IMR-90 (cell line): ENCODE measurements at places on chromosomes 2 and 18. TPM values are rescaled to one million over a fixed set of nuclear protein-coding genes. Genes with fewer than 3 reads are reported as not detected.
A peak's percentile ranks its signal among the peaks of the same experiment; 100 is the strongest.

Gene PRADC1
- 13.1 and 14.4 TPM in 2 replicates for total RNA-seq

Gene TSGA10
- 0.54 and 1.1 TPM in 2 replicates for total RNA-seq

Gene GNAL
- 0.28 and 0.36 TPM in 2 replicates for total RNA-seq

Gene GRP
- total RNA-seq: not detected in 2 replicates

Gene ZAP70
- under 0.01 TPM in 1 of 2 replicates, not detected in the other for total RNA-seq

Gene IFIH1
- 1.4 and 2.2 TPM in 2 replicates for total RNA-seq

- no peak for DNase-seq
These were observed 20.4 kb downstream of the DSG4 start for GRCh38 chr18:31396796-31397612.

DNA sequence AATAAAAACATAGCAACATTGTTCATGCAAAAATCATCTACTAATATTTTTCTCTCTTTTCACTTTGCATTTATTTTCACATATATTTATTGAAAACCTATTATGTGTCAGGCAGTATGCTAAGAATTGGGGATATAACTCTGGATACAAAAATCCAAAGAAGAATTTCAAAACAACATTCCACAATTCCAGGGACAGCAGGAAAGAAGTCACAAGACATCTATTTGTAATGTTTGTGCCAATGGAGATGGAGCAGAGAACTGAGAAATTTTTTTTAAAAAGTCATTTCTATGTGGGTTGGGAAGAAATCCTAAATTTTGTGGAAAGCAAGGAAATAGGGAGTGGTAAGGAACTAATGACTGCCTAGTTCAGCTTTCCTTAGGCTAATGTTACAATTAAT, 128.6 kb upstream of the TLK1 start:
- DNase-seq: no peak

DNA sequence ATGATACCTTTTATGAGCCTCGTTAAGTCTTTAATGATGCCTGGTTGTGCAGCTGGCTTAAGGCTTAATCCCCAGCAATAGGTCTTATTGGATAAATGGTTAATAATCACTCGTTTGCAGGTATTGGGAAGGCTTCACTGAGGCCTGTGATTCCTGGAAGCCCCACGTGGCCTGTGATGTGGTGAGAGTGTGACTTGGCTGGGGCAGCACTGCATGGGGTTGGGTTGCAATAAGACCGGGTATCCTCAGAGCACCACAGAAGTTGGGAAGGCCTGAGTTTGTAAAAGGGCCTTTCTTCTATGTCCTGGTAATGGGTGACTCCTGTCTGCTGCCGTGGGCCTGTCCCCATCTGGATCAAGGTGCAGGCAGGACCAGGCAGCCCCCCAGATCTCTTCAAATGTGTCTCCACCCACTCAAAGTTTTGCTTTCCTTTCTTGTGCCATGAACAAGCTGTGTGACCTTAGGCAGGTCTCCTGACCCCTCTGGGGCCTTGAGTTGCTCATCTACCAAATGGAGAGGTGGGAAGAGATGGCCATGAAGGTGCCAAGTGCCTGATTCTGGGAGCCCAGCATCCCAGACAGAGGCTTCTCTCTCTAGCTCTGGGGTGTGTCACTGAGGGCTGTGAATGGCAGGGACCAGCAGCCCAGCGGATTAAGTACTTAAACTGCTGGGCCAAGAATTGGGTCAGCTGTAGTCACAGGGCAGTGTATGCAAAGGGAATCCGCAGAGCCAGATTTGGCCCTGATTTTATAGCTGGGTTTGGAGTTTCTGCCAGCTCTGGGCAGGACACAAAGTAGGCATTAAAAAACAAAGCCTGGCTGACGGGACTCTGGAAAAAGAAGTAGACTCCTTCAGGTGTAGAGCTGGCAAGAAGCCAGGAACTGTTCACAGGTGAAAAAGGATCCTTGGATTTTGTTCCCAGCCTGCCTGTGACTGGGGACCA, 24.4 kb downstream of the LBH start:
- DNase-seq: no peak

- DNase-seq: no peak
These were observed 12.4 kb upstream of the ZFP36L2 start for GRCh38 chr2:43238813-43239212.

DNA sequence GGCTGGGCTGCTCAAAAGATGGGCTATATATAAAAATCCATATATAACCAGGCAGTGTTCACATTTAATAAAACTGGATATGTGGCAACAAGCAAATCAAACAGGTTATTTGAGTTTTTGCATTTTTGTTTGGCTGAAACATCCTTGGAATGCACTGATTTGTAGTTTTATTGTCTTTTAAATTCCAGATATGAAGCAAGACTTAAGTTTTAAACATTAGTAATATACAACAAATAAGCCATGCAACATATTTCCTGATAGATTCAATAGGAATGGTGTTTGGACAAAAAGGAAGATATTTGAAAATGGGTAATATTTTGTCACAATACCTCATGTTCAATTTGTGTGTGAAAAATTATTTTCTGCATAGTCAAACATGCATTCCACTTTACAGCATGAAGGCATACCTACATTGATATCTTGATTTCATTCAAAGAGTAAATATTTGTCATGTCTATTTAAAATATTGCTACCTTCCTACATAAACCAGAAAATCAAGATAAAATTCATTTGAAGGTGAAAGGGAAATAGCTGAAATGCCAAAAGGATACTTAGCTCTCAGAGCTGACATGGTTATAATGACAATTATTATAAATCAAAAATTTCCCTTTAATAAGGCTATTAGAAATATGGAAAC, 132.3 kb upstream of the NETO1 start:
- no peak for DNase-seq

DNA sequence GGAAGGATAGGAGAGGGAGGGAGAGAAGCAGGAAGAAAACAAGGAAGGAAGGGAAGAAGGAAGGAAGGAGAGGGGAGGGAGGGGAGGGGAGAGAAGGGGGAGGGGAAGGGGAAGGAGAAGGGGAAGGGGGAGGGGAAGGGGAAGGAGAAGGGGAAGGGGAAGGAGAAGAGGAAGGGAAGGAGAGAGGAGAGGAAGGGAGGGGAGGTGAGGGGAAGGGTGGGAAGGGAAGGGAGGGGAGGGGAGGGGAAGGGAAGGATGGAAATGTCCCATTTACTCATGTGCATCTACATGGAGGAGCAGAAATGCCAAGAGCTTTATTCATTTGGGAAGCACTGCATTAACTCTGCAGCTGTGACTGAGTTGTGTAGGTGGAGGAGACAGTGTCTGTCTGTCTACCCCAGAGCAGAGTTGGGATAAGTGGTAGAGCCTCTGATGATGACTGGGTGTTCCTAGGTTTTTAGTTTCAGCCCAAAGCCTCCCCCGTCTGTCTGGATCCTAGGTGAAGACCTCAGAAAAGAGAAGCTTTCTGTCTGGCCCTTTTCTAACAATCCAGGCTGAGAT, 131.3 kb downstream of the COL6A3 start:
- DNase-seq: peak; percentile 93

DNA sequence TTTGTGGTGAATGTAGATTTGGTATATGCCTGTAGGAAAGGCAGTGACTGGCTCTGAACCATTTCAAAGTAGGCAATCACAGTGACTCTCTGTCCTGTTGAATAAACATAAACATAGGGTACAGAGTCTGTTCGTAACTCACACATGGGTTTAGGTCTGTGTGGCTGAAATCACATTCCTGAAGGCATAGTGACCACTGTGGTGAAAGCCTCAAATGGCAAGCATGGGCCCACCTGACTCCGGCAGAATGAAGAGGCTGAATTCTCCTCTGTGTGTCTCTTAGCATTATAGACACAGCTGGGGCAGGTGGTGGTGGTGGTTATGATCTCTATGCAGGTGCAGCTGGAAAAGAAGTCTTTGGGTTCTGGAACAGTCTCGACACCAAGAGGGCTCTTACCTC, 61.2 kb downstream of the ITGA6 start:
- no peak for DNase-seq

DNA sequence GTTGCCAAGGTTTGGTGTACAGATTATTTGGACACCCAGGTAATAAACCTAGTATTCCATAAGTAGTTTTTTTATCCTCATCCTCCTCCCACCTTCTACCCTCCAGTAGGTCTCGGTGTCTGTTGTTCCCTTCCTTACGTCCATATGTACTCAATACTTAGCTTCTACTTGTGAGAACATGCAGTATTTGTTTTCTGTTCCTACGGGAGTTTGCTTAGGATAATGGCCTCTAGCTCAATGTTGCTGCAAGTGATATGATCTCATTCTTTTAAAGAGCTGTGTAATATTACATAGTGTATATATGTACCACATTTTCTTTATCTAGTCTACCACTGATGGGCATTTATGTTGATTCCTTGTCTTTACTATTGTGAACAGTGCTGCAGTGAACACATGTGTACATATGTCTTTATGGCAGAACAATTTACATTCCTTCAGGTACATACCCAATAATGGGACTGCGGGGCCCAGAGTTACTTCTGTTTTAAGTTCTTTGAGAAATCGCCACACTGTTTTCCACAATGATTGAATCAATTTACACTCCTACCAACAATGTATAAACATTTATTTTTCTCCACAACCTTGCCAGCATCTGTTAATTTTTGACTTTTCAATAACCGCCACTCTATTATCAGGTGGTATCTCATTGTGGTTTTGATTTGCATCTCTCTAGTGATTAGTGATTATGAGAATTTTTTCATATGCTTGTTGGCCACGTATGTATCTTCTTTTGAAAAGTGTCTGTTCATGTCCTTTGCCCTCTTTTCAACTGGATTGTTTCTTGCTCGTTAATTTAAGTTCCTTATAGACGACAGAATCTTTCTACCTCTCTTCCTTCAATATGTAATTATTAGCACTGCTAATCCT, 88.0 kb downstream of the MEMO1 start:
- DNase-seq: no peak

DNA sequence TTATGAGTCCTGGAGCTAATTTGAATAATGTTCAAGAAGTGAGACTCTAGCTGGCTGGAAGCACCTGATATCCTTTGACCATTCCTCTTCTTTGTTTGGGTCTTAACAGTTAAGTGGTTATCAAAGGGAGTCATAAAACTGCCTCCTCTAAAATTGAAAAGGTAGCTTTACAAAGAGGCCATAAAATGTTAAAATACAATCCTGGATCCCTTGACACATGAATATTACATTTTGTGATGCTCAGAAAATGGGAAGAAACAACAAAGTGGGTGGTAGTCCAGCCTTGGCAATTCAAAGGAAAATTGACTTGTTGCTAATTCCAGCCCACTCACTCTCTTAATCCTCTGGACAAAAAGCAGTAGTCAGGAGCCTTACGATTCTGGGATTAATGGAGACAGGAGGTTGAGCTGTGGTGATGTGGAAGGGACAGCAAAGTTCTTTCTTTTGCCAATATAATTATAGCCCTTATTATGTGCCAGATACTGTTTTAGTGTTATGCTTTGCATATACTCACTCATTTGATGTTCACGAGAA, 339.2 kb downstream of the PDE11A start:
- no peak for DNase-seq

GRCh38 chr2:41364842-41365241, 683.0 kb upstream of the PKDCC start:
- no peak for DNase-seq

DNA sequence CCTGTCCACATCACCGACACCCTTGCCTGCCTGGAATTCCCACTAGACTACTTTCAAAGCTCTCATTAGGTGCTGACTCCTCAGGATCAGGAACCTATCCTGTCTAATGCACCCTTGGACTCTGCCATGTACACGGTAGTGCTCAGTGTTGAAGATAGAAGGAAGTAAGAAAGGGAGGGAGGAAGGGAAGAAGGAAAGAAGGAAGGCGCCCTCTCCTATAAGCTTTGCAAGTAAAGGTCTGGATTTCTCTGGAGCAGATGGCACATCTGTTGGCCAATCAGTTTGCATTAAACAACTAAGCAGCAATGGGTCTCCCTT, 45.3 kb downstream of the SCTR start:
- no peak for DNase-seq

DNA sequence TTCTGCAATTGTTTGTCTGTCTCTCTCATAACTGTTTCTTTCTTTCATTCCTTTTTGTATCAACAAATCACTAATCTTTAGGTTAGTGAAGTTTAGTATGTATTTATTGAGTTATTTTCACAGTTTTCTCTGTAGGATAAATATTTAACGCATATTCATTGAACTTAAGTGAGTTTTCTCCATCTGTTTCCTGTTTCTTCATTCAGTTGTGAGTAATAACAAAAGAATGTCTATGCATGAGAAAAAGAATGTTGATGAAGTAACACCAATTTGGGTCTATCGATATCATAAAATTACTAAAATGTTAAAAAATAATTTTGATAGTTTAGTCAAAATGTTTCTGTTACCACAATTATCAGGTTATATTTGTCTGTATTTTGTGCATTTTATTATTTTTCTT, 948.0 kb downstream of the DSC3 start:
- DNase-seq: peak; percentile 21

DNA sequence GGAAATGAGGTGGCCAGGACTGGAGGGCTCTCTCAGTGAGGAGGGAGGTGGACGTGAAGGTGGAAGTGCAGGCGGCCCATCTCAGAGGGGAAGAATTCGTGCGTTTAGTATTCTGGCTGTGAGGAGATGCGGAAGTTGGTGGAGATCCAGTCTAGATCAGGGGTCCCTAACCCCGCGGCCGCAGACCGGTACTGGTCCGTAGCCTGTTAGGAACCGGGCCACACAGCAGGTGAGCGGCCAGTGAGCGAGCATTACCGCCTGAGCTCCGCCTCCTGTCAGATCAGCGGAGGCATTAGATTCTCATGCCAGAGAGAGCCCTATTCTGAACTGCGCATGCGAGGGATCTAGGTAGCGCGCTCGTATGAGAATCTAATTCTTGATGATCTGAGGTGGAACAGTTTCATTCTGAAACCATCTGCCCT, 1.6 kb upstream of the FHOD3 start:
- no peak for DNase-seq

GRCh38 chr18:45166836-45167551, 448.3 kb upstream of the SLC14A2 start:
- DNase-seq: peak; percentile 44

- no peak for DNase-seq
These were observed 21.6 kb downstream of the ASB1 start for GRCh38 chr2:238448031-238448955.

- no peak for DNase-seq
These were observed 75.8 kb downstream of the ANKRD44 start for GRCh38 chr2:197234671-197235191.
